ENCODE measurements at places on chromosomes 13 and 19.

- peak; percentile 77 for DNase-seq
These were observed 689 bp downstream of the ING1 start for GRCh38 chr13:110713981-110714796.

GRCh38 chr19:42317535-42317934, 4.4 kb downstream of the TMEM145 start:
- DNase-seq = no peak

GRCh38 chr13:45861322-45861721, 9.8 kb upstream of the SIAH3 start:
- DNase-seq = no peak

DNA sequence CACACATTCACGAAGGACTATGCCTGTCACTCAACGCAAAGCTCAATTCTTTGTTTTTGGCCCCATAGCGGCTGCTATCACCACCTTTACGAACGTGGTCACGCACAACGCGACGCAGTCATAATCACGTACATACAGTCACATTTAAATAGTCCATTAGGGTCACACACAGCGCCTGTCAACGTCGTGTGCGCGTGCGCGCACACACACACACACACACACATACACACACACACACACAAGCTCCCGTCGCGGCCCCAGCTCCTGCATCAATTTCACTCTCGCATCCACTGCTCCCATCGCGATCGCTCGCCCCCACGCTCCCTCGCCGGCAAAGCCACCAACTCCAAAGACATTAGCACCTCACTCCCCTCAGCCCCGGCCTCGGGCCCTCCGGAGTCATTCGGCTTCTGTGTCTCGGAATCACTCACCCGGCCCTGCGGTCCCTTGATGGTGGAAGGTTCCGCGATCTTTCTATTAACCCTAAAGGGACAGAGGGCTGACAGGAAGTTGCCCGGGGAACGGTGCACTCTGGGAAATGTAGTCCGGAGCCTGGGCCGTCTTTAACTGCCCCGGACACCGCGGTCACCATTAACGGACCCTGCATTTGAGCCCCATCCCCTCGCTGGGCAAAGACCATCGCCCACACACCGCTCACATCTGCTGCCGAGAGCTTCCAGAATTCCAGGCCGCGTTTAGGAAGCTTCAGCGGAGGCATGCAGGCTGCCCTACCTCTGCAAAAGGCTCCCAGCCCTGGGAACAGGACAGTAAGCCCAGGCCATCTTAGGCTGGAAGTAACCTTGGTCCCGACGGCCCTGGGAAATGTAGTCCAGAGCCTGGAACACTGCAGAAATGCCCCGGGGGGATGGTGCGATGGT, at the start of gene ZNF790:
TSS of gene ZNF790 (minus strand) at position 482 of the 878 bp plus-strand sequence. CDS start 12,768 bp downstream, outside the sequence.
- DNase-seq = peak; percentile 86

DNA sequence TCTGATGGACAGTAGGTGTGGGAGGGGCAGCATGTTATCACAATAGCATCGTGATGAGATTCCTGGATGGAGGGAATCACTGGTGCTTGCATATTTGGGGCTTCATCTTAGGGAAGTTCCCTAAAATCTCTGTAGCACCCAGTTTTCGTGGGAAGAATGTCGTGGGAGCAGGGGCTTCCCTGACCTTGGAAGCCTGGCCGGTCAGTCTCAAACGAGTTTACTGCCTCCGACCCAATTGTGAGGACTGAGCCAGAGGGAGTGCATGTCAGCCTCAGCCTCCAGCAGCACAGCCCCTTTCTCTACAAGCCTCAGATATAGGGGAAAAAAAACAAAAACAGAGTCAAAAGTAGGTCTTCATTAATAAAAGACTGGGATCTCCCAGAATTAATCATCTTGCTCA, 32.2 kb downstream of the COL4A2 start:
- DNase-seq = no peak

DNA sequence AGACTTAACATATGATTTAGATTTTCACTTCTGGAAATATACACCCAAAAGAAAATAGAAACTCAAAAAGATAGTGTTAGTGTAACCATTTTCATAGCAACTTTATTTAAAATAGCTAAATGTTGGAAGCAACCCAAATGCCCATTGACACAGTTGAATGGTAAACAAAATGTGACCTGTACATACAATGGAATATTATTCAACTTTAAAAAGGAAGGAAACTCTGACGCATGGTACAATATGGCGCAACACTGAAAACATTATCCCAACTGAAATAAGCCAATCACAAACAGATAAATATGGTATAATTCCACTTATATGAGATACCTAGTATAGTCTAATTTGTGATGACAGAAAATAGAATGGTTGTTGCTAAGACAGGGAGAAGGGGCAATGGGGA, 1456.1 kb upstream of the MIR17HG start:
- DNase-seq = no peak

GRCh38 chr13:35475960-35476943, at the start of gene MAB21L1:
Gene MAB21L1 (minus strand): TSS chr13:35476689. CDS start chr13:35476138, 551 bp downstream.
- no peak for DNase-seq

DNA sequence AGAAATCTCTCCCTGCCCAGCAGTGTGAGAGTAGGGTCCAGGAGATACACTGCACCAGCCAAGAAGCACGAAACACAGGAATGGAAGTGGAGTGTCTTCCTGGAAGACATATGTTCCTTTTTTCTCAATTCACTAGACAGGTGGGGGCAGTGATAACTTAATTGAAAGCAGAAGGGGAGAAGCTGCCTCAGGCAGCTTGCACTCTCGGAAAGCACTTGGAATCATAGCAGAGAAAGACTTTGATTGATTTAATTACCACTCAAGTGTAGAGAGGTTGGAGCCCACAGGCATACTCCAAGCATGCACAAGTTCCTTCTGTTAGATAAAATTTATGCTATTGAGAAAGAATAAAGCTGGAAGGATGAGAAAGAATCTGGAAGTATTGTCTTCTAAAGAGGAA, 249.4 kb downstream of the SLITRK6 start:
- no peak for DNase-seq

- peak; percentile 26 for DNase-seq
These were observed 8.8 kb downstream of the GIPR start for GRCh38 chr19:45676851-45677263.

DNA sequence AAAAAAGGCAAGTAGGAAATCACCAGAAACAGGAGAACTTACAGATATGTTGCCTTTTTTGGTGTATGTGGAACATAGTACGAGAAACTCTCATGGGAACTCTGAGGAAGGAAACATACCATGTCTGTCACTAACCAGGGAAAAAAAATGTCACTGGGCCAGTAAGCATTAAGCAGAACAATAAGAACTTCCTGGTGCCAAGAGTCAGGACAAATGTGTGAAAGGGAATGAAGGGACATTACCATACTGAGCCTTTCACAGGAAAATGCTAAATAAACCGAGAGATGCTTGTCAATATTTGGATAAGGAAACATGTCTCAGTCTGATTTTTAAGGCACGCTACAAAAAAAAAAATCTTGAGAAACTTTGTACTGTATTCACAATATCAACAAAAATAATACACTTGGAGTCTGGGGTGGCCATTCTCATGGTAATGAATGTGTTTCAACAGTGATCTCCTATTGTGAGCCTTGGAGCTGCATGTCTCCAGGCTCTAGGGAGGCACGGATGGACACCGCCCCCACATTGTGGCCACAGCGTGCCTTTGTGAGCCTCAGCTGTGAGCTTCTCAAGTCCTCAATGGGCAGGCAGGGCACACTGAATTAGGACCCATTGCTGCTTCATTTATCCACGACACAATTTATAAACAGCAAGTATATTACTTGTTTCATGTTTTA, 113.0 kb upstream of the ARGLU1 start:
- no peak for DNase-seq

DNA sequence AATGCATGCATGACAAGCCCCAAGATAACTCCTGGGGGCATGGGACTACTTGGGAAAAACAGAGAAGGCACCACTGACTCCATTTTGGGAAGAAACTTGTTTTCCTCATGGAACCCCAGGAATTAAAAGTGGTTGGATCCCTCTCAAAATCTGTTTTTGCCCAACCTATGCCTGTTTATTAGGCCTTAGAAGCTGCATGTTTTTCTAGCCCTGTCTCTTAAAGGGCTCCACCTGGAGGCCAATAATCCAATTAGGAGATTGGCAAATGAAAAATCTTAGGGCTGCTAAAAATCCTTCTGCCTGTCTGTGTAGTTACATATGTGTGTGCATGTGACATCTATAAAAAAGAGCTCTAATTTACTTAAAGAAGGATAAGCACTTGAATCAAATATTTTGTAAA, 26.9 kb downstream of the MED4 start:
- DNase-seq = no peak

DNA sequence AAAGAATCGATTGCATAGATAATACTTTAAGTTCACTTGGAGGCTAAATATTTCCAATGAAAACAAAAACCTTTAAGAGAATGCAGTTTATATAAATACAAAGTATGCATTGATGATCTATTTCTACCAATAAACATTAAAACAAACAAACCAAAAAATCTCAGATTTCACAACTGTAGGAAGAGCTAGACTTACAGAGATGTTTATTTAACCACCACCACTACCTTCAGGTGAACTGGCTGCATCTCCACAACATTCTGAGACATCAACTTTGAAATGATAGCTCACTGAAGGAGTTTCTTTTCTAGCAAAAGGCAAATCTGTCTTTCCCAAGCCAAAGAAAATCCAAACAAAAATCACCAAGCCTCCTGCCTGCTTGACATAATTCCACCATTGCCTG, 44.2 kb downstream of the FOXO1 start:
- no peak for DNase-seq

DNA sequence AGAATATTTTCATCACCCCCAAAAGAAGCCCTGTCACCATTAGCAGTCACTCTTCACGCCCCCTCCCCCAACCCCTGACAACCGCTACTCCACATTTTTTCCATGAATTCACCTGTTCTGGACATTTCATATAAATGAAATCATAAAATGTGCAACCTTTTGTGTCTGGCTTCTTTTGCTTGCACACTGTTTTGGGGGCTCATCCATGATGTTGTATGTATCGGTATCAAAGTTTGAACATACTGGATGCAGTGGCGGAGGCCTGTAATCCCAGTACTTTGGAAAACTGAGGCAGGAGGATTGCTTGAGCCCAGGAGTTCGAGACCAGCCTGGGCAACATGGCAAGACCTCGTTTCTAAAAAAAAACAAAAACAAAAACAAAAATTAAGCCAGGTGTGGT, 7.2 kb downstream of the GADD45B start:
- no peak for DNase-seq

DNA sequence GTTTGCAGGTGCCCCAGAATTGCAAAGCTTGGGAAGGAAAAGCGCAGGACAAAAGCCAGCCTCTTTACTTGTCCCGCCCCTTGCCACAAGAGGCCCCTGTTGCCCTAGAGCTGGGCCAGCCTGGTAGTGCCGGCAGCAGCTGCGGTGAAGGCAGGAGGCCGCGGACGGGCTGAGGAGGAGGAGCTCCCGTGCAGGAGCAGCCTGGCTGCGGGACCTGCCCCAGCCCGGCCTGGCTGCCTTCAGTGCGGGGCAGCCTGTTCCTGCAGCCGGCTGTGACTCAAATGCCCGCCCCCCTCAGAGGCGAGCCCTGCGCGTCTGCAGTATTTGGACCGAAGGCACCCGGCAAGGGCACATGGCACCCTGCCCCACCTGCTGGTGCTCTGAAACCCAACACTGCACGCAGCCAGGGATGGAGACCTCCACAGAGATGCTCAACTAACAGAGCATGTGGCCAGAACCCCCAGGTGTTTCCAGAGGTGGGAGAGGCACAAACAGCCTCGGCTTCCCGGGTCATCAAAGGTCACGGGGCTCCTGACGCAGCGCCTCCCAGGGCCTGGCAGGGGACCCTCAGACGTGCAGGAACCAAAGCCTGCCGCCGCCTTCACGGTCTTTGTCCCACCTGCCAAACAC, 29.7 kb downstream of the NAXD start:
- DNase-seq = peak; percentile 33

DNA sequence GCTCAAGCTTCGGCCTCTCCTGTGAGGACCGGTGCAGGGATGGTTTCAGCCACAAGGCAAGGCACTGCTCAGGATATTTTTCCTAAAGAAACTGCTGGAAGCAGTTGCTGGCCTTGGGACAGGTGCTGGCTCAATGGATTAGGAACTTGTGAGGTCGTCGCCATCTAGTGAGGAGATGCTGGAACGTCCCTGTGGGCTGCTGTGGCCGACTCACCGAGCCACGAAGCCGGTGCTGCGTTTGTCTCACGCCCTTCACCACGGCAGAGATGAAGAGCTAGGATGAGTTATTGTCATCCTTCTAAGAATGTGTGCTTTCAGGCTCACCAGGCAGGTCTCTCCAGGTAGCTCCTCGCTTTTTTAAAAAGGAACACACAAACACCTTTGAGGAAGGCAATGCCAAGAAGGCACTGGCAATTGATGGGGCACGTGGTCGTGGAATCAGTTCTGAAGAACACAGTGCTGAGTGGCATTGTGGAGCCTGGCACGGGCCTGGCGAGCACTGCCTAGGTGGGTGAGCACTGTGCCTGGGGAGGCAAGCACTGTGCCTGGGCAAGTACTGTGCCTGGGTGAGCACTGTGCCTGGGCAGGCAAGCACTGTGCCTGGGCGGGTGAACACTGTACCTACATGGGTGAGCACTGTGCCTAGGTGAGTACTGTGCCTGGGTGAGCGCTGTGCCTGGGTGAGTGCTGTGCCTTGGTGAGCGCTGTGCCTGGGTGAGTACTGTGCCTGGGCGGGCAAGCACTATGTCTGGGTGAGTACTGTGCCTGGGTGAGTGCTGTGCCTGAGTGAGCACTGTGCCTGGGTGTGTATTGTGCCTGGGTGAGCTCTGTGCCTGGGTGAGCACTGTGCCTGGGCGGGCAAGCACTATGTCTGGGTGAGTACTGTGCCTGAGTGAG, 140.4 kb downstream of the TEX29 start:
- no peak for DNase-seq

DNA sequence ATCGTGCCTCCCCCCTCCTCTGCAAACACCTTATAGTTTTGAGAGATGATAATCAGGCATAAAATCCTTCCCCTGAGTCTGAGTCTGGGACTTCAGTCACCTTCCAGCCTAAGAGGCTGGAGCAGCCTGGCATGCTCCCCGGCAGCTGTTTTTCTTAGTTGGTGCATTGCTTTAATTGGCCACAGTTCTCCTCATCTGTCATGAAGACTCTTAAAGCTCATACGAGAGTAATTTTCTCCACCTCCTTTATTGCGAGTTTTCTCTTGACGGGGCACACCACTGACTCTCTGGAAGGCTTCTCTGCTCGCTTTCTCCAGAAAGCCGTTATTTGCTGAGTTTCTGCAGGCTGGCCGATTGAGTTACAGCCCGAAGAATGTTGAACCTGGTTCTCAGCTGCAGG, 310.5 kb downstream of the ATP8A2 start:
- no peak for DNase-seq

DNA sequence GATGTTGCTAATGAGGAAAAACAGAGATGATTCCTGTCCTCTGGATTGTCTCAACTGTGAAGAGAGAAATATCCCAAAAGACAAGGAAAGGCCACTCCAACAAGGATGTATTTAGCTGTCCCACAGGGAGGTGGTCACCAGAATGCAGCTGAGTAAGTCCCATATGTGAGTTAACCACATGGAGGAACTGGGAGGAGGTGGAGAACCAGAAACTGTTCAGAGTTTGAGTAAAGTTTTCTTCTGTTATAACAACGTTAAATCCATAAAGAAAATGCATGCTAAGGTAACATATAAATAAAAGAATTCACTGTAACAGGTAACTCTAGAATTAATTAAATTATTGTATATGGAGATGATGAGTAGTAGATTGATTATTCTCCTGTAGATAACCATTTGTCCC, 5.3 kb downstream of the ZNF763 start:
- DNase-seq = no peak
